ENCODE measurements at places on chromosomes 16 and 17.

- DNase-seq = no peak
Measured at GRCh38 chr16:85206472-85207356, 94.4 kb upstream of the CIBAR2 start.

DNA sequence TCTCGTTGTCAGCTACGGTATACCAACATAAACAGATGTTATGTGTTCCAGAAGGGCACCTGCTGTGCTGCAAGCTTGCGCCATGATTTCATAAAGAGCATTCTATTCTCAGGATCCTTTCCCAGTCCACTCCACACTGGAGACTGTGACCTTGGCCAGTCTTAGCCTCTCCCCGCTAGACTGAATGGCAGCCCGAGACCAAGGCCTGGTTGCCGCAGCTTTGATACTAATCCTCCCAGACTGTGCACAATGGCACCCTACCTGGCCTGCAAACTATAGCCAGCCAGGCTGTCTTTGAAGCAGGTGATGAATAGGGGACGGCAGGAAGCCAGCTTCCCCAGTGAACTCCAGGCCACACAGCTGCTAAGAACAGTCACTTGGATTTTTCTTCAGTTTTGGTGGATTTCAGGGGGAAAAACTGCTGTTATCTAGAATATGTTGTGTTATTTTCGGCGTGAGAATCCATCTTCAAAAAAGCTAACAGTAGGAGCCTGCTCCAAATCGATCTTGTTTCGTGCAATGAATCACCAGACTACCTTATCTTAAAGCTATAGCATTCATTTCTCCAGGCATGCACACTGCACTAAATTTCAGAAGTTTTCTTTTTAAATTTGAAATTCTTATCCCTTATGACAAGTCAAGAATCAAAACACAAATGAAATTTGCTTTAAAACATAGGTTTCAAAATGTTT is 289.0 kb downstream of the CEP112 start:
- DNase-seq = no peak

GRCh38 chr17:76909971-76910760 is 42.0 kb downstream of the MGAT5B start:
- DNase-seq = peak; percentile 67

DNA sequence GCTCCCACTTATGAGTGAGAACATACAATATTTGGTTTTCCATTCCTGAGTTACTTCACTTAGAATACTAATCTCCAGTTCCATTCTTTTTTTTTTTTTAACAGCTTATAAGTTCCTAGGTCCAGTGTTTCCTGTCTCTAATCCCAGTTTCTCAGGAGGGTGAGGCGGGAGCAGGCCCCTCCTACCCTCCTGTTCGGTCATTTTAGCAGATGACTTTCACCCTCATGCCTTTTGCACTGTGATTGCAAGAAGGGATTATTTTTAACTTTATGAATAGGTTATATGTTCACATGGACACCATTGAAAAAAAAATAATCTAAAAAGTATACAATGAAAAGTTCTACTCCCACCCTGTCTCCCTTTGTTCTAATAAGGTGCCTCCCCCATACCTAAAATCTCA is 47.6 kb downstream of the CDH1 start:
- no peak for DNase-seq

DNA sequence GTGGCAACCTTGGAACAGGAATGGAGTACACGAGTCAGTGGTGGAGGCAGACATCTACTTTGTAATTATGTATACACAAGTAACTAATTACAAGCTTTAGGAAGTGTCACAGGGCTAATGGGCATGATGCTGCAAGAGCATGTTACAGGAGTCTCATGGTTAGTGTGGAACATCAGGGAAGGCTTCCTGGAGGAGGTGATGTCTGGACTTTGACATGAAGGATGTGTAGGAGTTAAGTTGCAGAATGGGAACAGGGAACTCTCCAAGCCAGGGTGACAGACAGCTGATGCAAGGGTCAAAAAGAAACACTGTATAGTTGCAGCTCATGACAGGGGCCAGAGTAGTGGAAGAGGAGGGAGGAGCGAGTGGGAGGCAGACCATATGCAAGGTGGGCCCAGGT is 483.8 kb upstream of the EEF2KMT start:
- no peak for DNase-seq

- DNase-seq = no peak
Measured at GRCh38 chr17:41894791-41895331, 23.9 kb downstream of the ACLY start.

GRCh38 chr17:44903012-44903685 is 3.9 kb upstream of the EFTUD2 start:
- no peak for DNase-seq

DNA sequence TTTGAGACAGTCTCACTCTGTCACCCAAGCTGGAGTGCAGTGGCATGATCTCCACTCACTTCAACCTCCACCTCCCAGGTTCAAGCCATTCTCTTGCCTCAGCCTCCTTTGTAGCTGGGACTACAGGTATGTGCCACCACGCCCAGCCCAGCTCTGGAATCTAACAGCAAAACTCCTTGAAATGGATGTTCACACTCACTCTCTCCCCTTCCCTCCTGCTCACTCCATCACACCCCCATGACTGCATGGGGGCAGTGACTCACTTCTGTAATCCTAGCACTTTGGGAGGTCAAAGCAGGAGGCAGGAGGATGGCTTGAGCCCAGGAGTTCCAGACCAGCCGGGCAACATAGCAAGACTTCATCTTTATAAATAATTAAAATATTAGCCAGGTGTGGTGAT is 11.1 kb upstream of the TFAP4 start:
- DNase-seq = no peak

DNA sequence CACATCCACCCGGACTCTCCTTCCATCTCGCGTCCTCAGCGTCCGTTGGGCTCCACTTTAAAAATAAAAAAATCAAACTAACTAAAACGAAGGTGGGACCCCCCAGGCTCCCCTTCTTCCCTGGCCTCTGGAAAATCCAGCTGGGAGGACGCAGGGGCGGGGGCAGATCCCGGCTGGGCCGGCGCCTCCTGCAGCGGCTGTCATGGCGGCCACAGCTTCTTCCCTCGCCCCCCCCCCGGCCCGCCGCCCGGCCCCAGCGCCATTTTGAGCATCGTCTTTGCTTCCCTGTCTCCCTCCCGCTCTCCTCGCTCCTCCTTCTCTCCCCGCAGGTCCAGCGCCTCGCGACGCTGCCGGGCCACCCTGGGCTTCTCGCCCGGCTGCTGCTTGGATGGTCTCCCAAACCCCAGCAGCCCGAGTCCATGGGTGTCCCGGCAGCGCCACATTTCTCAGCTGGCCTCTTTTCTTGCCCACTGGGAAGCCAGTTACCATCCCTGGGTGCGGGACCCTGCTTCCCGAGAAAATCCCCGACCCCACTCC is 3.3 kb downstream of the HOXB2 start:
- DNase-seq = peak; percentile 63

DNA sequence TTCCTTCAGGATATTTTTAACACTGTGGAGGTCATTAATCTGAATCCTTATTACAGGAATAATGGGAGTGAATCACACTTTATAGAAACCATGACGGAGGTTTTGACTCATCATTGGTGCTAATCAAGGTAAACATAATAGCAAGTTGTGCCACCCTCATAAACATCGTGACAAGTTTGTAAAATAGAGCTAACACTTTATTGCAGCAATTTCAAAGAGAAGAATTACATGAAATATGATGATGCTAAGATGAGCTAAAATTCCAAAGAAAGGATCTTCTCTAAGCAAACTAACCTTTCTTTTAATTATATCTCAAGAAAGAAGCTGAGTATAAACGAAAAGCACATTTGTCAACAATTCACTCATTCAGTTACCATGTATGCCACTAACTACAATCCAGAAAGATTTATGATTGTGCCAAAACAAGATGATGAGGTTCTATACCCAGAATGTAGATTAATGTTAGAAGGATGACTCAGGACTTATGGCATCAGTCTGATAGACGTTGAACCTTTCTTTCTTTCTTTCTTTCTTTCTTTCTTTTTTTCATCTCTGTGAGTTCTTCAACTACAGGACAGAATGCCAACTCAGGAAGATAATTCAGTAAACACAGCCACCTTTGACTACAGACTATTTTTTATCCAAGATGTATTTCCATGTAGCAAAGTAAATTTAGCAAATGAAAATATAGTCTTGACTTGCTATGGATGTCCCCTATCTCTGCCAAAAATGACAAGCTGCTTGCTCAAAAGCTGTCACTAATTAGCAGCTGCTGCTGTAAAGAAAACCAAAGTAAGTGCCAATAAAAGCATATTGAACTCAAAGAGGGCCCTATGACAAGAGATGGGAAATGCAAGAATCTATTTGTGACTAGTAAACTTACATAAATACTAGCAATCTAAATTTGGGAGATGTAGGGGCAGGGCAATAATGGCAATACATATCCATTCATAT is 23.3 kb downstream of the STAT5B start:
- no peak for DNase-seq

- no peak for DNase-seq
Measured at GRCh38 chr17:49381033-49381432, 19.0 kb upstream of the ZNF652 start.

- DNase-seq = no peak
Measured at GRCh38 chr16:22270525-22270924, 26.7 kb upstream of the POLR3E start.

GRCh38 chr16:72635104-72635503 is 412.8 kb downstream of the ZFHX3 start:
- no peak for DNase-seq

GRCh38 chr17:73371285-73371684 is 59.5 kb upstream of the CDC42EP4 start:
- DNase-seq = no peak

GRCh38 chr17:15092762-15093161 is 172.4 kb downstream of the PMP22 start:
- no peak for DNase-seq

DNA sequence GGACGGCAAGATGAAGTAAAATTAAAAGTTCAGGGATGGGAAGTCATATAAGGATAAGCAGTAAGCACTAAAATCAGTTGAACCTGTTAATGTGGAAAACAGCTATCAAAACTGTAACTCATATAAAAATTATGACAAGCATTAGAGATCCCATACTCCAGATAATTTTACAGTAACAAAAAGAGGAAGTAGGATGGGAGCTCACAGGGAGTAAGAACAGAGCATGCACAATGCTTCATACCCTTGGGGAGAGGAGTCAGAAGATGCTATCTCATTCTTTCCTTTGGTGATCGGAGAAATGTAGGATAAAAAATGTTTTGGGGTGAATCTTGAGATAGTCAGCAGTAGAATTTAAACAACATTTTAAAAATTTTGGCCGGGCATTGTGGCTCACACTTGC is 164.7 kb upstream of the CACNG5 start:
- no peak for DNase-seq

DNA sequence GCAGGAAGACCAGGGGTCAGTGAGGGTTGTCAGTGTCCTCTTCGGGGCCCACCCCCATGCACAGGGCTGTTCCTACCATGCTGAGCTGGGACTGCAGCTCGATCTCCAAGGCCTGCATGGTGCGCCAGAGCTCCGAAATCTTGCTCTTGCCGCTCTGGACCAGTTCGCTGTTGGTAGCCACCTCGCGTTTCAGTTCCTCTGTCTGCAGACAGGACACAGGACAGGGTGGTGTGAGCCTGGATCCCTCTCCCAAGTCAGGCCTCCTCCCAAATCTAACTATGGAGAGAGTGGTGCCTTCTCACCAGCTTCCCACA is 90.9 kb downstream of the GOSR1 start:
- DNase-seq = no peak

GRCh38 chr16:46748775-46749705 is 896 bp upstream of the MYLK3 start:
- DNase-seq = no peak

DNA sequence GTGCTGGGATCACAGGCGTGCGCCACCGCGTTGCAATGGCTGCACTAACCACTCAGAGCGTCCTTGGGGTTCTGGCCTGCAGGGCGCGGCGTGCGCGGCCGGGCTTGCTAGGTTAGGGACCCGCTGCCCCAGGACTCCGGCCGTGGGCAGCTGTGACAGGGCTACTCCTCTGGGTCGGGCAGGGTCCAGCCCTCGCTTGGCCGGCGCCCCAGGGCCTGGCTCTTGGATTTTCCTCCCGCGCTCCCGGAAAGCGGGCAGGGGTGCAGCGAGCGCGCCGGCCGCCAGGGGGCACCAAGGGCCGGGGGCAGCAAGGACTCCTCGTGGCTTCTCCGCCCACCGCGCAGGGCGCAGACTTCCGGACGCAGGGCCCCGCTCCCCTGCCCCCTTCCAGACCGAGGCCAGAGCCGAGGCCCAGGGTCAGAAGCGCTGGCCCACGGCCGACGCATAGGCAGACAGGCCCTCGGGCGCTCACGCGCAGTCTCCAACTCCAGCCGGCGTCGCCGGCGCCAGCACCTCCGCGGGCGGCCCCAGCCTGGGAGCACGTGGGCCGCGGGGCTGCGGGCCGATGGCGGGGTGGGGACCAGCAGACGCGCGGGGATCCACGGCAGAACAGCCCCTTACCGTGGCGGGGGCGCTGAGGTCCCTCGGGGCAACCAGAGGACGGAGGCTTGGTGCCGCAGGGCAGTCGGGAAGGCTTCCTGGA is 355 bp downstream of the TLE7 start:
- DNase-seq = peak; percentile 38

DNA sequence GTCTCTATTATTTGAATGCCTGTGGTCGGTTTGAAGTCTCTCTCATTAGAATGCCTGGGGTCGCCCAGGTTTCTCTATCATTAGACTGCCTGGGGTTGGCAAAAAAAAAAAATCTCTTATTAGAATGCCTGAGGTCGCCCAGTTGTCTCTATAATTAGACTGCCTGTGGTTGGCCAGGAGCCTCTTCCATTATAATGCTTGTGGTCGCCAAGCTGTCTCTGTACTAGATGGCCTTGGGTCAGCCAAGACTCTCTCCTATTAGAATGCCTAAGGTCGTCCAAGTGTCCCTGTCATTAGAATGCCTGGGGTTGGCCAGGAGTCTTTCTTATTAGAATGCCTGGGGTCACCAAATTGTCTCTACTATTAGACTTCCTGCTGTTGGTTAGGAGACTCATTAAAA is 2228.4 kb downstream of the TP53TG3F start:
- no peak for DNase-seq

DNA sequence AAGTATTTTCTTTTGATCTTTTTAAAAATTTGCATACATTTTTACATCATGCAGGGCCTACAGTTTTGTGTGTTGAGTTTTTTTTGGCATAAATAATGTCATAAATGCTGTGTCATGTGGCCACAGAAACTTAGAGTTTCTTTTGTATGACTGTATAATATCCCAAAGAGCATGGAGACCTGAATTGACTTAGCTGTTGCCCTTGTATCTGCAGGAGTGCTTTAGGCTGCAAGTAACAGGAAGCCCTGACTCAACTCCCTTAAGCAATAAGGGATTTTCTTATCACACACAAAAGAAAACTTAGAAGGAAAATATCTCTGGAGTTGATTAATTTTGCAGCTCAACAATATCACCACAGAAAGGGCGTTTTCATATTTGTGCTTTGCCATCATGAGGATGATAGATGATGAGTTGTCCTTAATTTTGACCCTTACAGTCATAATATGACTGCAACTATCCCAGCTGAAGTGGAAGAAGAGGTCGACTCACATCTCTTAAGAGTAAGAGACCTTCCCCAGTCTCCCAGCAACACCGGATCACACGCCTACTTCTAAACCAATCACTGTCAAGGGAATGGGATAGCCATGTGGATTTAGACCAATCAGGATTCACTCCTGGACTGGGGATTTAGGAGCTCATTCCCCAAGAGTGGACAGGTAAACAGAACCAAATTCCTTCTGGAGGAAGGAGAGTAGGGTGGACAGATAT is 138.9 kb downstream of the GSG1L start:
- no peak for DNase-seq
